ENCODE measurements at places on chromosomes 5 and 9. TPM values are rescaled to one million over a fixed set of nuclear protein-coding genes. Genes with fewer than 3 reads are reported as not detected.

MELK gene
- not detected for total RNA-seq

FOXI1 gene
- not detected for total RNA-seq

PCDHGA1 gene
- not detected for total RNA-seq

SQSTM1 gene
- 476 TPM for total RNA-seq

PSIP1 gene
- 115 TPM for total RNA-seq

MYOT gene
- 12.3 TPM for total RNA-seq

CMYA5 gene
- 1.2 TPM for total RNA-seq

ORM1 gene
- total RNA-seq = 53.3 TPM

SNCAIP gene
- total RNA-seq = 2.9 TPM

C9orf50 gene
- total RNA-seq = not detected

MARCOL gene
- total RNA-seq = not detected

CKS2 gene
- not detected for total RNA-seq

NMUR2 gene
- total RNA-seq = not detected

KIF4B gene
- total RNA-seq = not detected

MLANA gene
- not detected for total RNA-seq

ADAMTS16 gene
- total RNA-seq = 1.6 TPM

PCDHGA11 gene
- 5.3 TPM for total RNA-seq

BHMT gene
- total RNA-seq = not detected

FOXD4L5 gene
- total RNA-seq = not detected

ANKRD55 gene
- total RNA-seq = not detected

NME5 gene
- not detected for total RNA-seq

ITGA2 gene
- total RNA-seq = 3.2 TPM
